CD4-positive, alpha-beta T cell treated with Interferon gamma for 1 hour (primary cell): ENCODE measurements at places on chromosomes 12 and 14.
A peak's percentile ranks its signal among the peaks of the same experiment; 100 is the strongest.

- peak; percentile 83 for DNase-seq
These were observed 594 bp downstream of the TAMALIN start for GRCh38 chr12:52007158-52007921.

- no peak for DNase-seq
These were observed 162.7 kb upstream of the PWP1 start for GRCh38 chr12:107522692-107523477.

DNA sequence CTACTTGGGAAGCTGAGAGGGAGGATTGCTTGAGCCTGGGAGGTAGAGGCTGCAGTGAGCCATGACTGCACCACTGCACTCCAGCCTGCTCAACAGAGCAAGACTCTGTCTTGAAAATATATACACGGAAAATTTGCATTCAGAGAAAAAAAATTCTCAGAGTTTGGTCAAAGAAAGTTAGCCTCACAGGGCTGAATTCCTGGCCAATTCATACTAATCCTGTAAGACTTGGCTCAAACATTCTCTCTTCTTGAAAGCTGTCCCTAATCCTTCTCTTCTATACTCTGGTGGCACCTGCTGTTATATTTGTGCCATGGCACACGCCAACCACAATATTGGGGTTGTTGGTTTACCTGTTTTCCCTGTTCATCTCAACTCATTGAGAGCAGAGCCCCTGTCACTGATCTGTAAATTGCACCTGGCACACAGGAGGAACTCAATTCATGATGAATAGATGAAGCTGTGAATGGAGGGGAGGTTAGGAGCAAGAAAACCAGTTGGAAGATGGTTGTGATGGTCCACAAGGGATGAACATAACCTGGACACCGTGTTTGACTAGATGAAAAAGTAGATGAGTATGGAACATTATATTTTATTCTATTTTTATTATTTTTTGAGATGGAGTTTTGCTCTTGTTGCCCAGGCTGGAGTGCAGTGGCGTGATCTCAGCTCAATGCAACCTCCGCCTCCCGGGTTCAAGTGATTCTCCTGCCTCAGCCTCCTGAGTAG is 36.8 kb upstream of the SPTSSA start:
- no peak for DNase-seq

GRCh38 chr14:28758253-28758884 is 8.2 kb upstream of the FOXG1 start:
- no peak for DNase-seq

DNA sequence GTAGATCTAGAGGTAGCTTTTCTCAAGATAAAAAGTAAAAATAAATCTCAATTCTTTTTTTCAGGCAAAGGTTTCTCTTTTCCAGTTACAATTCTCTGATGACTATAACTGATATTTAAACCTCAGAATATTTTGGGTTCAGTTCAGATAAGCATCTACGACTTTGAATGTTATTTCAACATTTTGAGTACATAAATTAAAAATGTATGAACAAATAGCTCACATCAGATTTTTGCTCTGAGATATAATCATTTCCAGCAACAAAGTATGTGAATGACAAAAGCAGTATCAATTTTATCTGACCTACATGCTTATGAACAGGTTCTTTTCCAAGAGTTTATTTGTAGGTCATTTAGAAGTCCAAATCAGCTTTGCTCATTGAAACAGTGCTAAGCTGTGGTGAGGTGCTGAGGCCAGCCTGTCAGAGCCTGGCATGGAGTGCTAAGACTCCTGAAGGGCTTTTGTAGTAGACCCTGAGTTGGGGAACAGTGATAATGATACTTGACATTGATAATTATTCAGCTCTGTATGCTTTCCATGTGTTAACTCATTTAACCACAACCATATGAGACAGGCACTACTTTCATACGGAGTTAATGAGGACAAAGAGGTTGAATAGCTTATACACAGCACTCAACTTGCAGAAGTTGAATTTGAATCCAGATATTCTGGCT is 205.0 kb upstream of the DCN start:
- DNase-seq: no peak

- DNase-seq: no peak
These were observed 62.6 kb upstream of the SSTR1 start for GRCh38 chr14:38145142-38145541.

DNA sequence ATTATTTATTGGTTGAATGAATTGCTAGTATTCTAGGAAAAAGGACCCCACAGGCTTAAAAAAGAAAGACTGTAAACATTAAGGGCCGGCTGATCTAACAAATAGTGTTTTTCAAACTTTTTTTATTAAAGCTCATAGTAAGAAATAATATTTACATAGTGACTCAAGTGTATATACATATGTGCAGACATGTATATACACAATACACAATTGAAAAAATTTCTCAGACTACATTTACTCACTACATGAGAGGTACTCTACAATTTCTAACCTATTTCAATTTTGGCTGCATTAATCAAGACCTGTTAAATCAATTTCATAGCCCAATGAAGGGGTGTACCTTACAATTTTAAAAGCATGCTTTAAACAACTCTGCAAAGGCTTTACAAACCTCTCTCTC is 17.5 kb downstream of the KCNH5 start:
- DNase-seq: no peak

- peak; percentile 83 for DNase-seq
These were observed at the start of gene PRKCH for GRCh38 chr14:61321385-61322010. PRKCH (plus strand) TSS chr14:61321579; CDS start chr14:61322102, 523 bp downstream.

DNA sequence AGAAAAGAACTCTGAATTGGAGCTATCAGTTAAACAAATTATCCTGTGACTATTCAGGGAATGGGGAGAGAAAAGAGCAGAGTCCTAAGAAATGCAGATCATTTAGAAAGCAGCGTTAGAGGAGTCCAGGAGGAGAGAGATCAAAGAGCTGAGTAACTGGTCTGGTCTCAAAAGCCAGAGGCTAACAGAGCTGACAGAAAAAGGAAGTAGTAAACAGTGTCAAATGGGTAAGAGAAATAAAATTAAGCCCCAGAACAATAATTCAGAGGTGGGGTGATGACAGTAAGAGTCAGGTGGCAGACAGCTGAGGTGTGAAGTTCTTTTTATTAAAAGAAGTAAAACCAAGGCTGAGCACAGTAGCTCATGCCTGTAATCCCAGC is 19.3 kb downstream of the GXYLT1 start:
- no peak for DNase-seq

GRCh38 chr12:108297895-108298760 is 41.0 kb downstream of the CMKLR1 start:
- no peak for DNase-seq

DNA sequence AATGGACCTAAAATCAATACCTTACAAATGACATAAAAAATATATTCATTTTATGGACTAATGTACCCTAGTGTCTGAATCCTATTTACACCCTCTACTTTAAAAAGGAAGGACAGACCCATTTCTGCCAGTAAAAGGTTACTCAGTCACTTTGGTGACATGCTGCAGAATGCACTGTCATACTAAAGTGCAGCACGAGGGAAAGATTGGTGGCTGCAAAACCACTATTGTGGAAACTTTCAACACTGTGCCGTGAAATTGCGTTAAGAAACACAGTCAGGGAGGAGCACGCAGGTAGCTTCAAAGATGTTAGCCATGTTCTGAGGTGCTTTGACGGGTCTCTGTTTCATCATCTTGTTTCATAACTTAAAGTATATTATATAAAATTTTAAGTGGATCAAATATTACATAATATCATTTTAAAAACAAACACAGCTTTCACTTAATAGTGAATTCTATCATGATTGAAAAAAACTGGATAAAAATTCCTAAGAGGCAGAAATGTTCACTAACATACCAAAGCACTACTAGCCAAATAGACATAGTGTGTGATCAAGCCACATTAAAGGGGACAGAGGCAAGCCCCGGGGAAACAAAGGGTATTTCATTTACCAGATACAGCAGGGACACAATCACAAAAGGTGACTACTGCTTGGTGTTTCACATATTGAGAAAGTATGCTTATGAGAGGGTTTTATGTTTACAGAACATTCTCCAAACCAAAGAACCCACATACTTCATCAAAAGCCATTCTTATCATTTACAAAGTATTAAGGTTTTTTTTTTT is 330.8 kb upstream of the SOX5 start:
- DNase-seq: no peak

GRCh38 chr12:95286713-95287112 is 69.1 kb downstream of the VEZT start:
- DNase-seq: no peak
